Effector CD4-positive, alpha-beta T cell (primary cell): ENCODE measurements at places on chromosomes 1 and 21.

DNA sequence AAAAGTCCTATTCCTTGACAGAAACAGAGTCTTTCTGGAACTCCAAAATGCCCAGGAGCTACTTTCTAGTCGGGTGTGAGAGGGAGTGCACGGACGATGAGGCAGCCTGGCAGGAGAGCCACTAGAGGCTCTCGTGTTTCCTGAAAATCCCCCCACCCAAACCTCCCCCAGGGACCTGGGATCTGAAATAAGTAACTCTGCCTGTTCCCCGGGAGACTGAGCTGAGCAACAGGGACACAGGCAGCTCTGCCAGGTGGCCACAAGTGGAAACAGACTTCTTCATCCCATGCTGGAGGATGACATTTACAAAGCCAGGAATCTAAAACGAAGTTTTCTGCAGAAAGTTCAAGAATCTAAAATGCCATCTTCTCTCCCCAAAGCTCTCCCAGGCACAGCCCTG, 77.1 kb downstream of the ITPKB start:
- no peak for DNase-seq

GRCh38 chr1:79293611-79294010, 287.1 kb upstream of the ADGRL4 start:
- no peak for DNase-seq

DNA sequence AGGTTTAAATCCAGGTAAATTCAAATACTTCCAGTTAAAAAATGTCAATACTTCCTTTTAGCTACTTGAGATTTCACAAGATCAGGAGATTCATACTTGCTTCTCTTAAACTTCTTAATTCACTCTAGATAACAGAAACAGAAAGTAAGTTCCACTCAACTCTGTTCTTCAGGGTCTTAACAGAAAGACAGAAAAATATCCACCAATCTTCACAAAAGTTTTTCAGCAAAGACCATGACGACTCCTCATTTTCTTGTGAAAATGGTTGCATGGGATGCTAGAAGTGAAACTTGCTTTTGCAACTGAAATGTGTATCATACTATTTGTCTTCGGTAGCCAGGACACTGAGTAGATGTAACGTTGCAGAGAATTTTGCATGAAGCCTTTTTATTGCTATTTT, 12.3 kb upstream of the LRRC8C start:
- no peak for DNase-seq

DNA sequence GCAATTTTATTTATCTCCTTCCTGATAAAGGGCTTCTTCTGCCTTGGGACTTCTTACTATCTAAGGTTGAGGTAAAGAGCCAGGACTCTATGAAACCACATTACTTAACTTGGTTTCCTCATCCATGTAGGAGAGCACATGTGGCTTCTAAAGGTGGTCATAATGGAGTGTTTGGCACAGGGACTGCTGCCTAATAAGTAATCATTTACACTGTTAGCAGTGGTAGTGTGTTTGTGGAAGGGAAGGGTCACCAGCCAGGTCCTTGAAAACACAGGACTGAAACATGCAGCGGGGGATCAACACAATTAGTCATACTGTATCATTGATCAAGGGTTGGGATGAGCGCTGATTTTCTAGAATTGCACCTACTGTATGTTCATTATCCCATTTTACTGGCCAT, 59.6 kb downstream of the UCK2 start:
- DNase-seq: no peak
